Panc1 (cell line): ENCODE measurements at places on chromosomes 3 and 15. TPM values are rescaled to one million over a fixed set of nuclear protein-coding genes. Genes with fewer than 3 reads are reported as not detected.

DNA sequence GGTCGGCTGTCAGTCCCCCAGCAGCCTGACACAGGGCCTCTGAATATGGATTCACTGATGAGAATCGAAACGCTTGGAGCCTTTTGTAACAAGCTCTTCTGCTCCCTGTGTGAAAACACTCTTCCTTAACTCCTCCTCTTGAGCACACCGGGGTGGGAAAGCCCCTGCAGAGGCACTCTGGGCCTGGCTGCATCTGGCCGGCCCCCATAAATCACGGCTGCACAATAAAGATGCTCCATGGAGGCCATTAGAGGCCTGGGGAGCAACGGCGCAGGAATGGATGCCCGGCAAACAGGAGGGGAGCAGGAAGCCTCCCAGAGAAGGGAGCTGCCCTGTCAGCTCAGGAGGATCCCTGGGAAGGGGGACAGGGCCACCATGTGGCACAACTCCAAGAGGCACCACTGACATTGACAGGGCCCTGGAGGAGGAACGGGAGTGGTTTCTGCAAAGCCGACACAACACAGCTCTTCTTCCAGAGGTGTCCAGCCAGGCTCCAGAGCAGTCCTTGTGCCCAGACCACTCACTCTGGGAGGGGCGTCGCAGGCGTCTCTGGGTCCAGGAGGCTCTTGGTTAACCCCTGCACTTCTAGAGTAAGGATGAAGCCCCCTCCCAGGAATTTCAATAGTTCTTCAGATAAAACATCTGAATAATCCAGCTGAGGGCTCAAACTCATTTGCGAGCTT is 509.3 kb upstream of the PPP2R3A start:
- DNase-seq = no peak

GRCh38 chr3:32502118-32502945 is at the start of gene CMTM6:
Gene CMTM6 (minus strand): TSS chr3:32502852. CDS start chr3:32502745, 107 bp downstream.
- no peak for DNase-seq

- no peak for DNase-seq
Measured at GRCh38 chr15:48634893-48635292, 10.6 kb downstream of the FBN1 start.

GRCh38 chr3:68988740-68989139 is 24.7 kb downstream of the EOGT start:
- DNase-seq = no peak

Gene TRMT10C
- total RNA-seq = 35.0 TPM

Gene ROPN1B
- total RNA-seq = 0.26 TPM

Gene STRIT1
- total RNA-seq = not detected
